ENCODE measurements at places on chromosomes 5 and 9.

DNA sequence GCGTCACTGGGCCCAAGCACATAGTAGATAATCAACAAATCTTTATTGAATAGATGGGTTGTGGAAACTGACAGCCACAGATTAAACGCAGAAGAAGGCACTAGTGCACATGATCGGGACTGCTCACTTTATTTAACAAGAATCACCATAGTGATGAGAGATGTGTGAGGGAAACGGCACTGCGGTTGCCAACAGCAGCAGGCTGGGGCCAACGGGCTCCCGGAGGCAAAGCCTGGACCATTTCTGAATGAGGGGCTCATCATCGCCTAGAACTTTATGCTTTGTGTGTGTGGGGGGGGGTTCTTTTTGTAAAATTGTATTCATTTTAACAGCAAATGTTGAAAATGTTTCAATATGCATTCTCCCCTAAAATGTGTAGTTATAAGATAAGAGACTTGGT, 61.9 kb upstream of the RUFY1 start:
- DNase-seq: no peak

GRCh38 chr9:108885643-108886348, 23.7 kb downstream of the ACTL7A start:
- DNase-seq: peak; percentile 47

- DNase-seq: no peak
Observed at GRCh38 chr5:59789197-59789596, 104.3 kb downstream of the PDE4D start.

DNA sequence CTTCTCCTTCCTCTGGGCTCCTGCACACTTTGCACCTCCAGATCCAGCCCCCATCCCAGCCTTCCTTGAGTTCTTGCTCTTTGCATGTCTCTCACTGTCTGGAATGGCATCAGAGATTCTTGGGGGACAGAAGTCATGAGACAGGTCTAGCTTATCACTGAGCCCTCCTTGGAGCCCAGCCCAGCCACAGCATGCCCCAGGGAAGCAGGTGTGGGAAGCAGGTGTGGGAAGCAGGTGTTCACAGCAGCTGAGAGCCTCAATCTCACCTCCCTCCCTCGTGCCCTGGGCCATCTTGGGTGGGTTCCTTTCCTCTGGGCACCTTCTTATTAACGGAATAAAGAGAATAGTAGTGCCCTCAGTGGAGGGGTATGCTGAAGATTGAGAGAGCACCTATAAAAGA, 27.2 kb downstream of the SLC6A7 start:
- no peak for DNase-seq

DNA sequence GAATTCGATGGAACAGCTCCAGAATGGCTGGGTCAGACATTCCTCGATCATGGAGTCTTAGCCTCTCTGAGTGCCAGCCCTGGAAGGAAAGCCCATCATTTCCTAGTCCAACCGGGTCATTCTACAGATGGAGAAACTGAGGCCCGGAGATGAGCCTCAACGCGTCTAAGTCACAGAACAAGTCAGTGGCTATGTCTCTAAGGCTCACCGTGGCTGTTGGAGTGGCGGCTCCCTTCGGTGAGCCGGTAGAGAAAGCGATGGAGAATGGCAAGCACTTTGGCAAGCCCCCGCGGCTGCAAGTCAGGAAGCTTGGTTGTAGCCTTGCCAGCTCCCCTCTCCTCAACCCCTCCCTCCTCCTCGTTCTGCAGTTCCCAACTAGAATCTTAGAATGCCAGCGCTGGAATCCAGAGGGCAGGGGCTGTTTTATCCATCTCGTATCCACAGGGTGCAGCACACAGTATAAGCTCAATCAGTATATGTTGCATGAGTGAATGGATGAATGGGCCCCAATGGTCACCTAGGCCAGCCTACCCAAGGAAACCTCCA, 438 bp upstream of the ARSI start:
- DNase-seq: no peak

DNA sequence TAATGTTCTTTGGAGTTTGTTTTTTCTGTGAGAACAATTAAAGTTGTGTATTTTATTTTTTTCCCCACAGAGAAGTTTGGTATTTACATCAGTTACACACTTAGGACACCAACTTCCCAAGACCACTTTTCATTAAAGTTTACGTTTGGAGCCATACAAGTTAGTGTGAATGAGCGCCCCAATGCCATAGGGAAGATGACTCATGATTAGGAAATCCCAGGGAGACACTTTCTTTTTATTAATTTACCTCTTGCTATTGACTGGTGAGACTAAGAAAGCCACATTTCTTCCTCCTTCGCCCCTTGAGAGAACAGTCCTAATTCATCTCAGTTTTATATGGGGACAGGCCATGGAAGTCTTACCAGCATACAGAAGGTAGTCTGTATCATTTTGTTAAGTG, 57.1 kb downstream of the EDIL3 start:
- DNase-seq: no peak

DNA sequence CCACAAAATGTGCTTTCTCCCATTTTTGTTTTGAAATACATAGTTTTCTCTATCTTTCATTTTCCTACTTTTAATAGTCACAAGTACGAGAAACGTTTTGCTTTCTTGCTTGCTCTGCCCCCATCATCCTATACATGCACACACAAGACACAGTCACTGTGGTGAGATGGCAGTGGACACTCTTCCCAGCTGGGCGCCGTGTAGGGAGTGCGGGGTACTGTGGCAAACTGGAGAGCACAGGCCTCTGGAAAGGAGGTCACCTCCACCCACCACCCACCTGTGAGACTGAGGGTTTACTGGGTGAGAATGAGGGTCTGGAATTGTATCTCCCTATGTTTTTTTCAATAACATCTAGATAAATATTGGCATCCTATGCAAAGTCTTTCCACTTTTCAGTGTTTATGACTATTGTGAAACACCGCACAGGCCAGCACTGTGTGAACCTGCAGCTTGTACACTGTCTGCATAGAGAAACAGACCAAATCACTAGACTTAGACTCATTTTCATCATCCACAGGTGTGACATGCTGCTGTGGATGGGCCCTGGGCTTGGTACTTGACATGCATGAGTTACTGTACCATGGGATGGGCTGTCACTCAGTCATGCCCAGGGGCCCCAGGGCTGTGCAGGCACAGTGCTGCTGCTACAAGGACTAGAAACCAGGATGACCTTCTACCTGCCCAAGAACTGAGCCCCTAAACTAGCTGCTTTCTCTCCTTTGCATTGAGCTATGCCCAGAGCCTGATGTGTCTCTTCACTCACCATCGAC, 118.1 kb upstream of the LMX1B start:
- DNase-seq: no peak

DNA sequence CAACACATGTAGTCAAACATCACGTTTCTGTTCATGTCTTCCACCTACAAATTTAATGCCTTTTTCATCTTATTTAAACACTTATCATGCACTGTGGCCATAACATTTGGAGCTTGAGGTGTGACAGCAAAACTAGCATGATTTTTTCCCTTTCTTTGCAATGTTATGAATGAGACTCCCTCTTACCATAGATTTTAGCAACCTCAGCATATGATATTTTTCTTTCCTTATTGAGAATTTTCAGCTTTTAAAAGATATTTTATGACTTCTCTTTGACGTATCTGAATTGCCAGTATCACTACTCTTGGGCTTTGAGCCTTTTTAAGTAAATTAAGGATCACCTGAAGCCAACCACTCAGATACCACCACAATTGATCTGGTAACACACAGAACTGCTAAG, 32.7 kb upstream of the ISOC1 start:
- no peak for DNase-seq

GRCh38 chr5:113253037-113253436, 181.8 kb downstream of the TSSK1B start:
- DNase-seq: no peak

DNA sequence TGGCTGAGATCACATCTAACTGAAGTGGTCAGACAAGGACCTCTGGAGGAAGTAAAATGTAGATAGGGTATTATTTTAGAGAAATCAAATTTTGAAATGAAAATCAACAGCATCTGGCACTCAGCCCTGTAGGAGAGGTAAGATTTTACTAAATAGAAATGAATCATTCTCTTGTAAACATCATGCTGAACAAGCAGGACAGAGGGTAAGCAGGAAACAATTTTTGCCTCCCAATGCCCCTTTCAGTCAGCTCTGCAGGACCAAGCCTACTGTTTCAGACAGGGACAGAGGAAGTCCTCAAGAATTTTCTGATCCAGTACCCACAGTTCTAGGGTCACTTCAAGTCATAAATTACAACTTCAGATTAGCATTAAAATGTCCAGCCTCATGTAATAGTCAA, 190.1 kb downstream of the ESM1 start:
- DNase-seq: no peak

DNA sequence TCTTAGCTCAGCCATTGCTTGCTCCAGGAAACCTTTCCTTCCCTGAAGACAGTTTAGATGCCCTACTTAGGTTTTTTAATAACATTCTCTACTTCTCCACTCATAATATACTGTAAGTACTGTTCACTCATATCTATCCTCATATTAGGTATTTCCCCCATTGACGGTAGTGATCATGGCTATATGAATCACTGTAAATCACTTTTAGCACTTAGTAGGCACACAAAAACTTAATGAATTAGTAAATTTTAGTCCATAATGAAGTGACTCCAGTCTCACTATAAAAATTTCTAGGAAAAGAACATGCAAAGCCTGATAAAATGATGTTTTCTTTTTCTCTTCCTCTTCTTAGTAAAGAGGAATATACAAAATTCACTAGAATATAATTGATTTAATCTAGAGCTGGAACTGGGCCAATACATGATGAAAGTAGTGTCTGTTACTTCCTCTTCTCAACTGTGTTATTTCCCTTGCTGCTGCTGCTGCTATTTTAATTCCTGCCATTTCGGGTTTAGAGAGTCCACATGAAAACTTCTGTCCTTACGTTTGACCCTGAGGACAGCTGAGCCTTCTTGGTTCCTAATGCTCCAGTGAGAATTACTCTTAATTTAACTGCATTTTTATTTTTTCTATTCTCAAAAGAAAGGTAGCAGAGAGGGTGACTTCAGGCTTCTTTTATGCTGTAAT, 73.5 kb downstream of the LNPEP start:
- DNase-seq: no peak

GRCh38 chr5:93622240-93622885, 39.3 kb downstream of the NR2F1 start:
- DNase-seq: no peak

DNA sequence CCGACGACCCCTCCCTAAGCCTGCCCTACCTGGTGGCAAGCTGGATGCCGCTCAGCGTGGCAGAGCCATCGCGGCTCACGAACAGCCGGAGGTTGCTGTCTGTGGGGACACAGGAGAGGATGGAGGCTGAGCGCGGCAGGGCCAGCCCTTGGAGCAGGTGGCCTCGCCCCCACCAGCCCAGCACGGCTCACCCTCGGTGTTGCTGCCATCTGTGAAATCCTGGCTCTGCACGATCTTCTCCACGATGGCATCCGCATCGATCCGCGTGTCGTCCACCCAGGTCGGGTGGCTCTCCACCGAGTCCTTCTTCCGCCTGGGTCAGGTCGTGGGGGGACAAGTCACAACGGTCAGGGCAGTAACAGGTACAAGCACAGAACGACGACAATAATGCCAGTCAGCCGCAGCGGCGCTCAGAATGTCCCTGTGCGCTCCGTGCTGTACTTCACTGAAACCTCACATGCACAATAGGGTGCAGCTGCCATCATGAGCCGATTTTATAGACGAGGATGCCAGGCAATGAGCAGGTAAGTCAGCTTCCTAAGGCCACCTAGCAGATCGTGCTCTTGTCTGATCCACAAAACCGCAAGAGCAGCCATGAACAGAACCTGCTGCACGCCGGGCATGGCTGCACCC, 7.0 kb upstream of the DPM2 start:
- no peak for DNase-seq

Measured in stimulated activated naive B cell treated with anti-CD40 and anti-IgM and Interleukin-4, amounts not matched to agents 10 μg/mL and 1 μg/mL and 100 μg/mL, for 72 hours (primary cell).